ENCODE measurements at places on chromosomes 2 and 18.

GRCh38 chr2:237128026-237128703 is 42.5 kb downstream of the COPS8 start:
- no peak for DNase-seq

- DNase-seq: no peak
Measured at GRCh38 chr2:49102146-49102545, 52.2 kb downstream of the FSHR start.

GRCh38 chr2:65835975-65836549 is 403.7 kb upstream of the SPRED2 start:
- no peak for DNase-seq

DNA sequence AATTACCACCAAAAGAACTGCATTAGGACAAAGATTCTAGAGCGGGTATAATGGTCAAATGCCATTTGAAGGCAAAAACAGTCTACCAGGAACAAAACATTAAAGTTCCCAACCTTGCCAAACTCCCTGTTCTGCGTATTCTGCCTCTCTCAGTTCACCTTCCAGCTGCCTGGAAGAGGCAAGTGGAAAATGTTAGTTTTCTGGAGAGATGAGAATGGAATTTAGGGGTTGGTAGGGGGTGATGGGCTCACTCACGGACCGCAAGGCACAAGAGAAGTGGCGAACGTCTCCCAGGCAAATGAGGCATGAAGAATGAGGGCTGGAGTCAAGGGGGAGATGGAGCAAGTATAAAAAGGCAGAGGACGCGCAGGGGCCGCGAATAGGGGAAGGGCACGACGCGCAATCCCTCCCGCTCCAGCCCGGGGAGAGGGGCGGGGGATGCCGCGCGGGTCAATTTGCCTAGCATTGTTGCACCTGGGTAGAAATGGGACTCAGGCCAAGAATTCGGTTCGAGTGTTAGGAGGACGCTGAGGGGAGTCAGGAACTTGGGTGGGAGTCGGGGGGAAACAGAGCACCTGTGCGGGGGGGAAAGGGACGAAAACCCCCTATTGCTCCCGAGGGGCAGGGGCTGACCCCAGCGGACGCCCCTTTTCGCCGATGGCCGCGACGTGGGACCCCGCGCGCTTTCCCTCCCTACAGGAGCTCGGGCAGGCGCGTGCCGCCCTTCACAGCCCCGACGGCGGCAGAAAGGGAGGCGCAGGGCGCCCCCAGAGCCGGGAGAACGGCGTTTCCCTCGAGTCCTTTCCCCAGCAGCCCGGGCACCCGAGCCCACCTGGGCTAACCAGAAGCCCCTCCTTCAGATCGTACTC is 573 bp downstream of the PAIP2B start:
- DNase-seq: peak; percentile 25

DNA sequence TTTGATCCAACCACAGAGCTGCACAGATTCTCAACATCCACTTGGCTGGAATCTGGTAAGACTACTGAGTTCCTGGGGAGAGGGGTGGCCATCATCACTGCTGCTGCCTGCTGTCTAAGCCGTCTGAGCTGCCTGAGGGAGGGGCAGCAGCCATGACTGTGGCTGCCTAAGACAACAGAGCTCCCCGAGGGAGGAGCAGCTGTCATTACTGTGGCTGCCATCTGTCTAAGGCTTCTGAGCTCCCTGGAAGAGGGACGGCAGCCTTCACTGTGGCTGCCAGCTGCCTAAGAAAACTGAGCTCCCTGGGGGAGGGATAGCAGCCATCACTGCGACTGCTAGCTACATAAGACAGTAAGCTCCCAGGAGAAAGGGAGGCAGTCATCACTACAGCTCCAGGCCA is 584.4 kb downstream of the NR4A2 start:
- DNase-seq: no peak

DNA sequence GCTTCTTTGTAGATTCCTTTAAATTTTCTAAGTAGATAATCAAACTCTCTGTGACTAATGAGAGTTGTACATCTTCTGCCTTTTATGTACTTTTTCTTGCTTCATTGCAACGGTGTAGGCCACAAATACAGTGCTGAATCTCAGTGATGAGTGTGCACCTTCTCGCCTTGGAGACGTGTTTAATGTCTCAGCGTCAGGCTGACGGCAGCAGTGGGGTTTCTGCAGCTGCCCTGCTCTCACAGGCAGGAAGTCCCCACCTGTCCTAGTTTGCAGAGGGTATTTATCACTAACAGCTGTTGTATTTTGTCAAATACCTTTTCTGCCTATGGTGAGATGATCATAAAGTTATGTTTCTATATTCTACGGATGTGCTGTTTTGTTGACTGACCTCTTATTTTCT is 13.3 kb downstream of the AGXT start:
- DNase-seq: no peak

DNA sequence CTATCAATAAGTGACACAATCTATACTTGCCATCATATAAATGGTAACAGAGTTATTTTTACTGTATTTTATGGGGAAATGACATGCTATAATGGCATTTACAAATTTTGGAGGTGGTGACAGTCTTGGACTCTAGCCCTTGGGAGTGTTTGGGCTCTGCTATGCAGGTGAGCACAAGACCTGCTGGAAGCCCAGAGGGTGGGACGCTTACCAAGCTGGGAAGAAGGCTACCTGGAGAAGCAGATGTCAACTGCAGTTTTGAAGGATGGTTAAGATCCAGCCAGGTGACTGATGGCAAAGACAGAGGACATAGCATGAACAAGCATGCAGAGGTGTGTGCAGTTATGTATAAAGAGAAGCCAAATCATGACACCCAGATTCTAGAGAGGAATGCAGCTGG is 346.9 kb downstream of the MYCN start:
- DNase-seq: no peak

DNA sequence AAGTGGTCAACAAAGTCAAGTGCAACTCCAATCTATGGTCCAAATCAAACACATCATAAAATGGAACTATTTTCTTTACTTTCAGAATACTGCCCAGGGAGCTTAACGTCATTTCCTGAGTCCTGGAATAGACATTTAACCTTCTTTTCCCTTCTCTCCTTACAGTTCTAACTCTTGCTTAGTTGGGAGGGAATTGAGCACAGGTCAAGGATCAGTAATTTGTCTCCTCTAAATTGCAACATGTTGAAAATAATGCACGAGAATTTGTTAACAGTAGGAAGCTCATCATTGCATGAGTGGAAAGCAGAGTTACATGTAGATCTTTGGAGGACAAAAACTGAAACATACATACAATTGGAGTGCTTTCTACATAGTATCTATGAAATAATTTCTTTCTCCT is 87.7 kb downstream of the MEP1B start:
- no peak for DNase-seq

GRCh38 chr18:78939734-78940494 is 39.7 kb upstream of the SALL3 start:
- no peak for DNase-seq

DNA sequence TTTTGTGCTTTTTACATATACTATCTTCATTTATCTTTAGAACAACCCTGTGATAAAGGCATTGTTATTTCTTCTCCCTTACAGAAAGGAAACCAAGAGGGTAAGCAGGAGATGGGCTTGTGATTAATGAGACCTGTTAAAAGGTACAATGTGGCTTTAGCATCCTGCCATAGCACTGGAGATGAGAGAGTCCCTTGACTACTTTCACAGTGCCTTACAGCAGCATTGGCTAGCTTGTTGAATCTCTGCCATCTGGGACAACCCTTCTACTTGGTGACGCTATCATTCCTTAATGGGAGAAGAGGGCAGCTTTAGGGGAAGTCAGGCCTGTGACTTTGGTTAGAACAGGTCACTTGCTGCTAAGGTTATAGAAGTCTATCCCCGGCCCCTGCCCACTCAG is 68.1 kb upstream of the LYPD6B start:
- DNase-seq: no peak

GRCh38 chr2:85185431-85185940 is 52.3 kb downstream of the TCF7L1 start:
- no peak for DNase-seq

GRCh38 chr2:58957188-58957840 is 716.2 kb upstream of the FANCL start:
- no peak for DNase-seq

GRCh38 chr2:60825666-60826065 is 55.7 kb upstream of the REL start:
- no peak for DNase-seq

GRCh38 chr2:102010902-102011301 is 19.1 kb downstream of the IL1R2 start:
- DNase-seq: no peak

GRCh38 chr2:216733046-216733445 is 37.7 kb upstream of the IGFBP5 start:
- DNase-seq: no peak

GRCh38 chr18:45877403-45877802 is 51.9 kb downstream of the SIGLEC15 start:
- no peak for DNase-seq

GRCh38 chr18:48991676-48992075 is 40.9 kb upstream of the SMAD7 start:
- DNase-seq: no peak

DNA sequence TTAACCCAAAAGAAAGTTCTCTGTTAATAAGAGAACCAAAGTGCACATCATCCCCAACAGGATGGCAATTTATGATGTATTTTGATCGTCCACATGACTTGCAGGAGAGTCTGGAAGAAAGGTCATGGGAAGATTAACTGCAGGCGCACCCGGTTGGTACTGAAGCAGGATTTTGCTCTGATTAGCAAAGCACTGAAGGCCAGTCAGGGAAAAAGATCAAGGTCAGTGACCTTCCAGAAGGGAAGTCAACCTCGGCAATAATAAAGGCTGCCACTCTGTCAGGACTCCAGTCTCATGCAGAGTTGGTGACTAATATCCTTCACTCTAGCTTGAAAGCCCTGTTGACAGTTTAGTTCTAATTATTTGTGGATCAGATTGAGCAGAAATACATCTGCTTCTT is 432.7 kb upstream of the RAB12 start:
- DNase-seq: no peak

- no peak for DNase-seq
Measured at GRCh38 chr2:25295621-25296020, 46.1 kb downstream of the DNMT3A start.

- DNase-seq: no peak
Measured at GRCh38 chr2:9408641-9409151, 14.6 kb downstream of the ITGB1BP1 start.

GRCh38 chr2:109454765-109455394 is 158.9 kb downstream of the SEPTIN10 start:
- no peak for DNase-seq

GRCh38 chr2:53562407-53562806 is 205.2 kb upstream of the CHAC2 start:
- no peak for DNase-seq
